ENCODE measurements at places on chromosomes 1 and 21. TPM values are rescaled to one million over a fixed set of nuclear protein-coding genes. Genes with fewer than 3 reads are reported as not detected.
A peak's percentile ranks its signal among the peaks of the same experiment; 100 is the strongest.

- peak; percentile 43 for DNase-seq
These were observed 34.8 kb downstream of the WDR4 start for GRCh38 chr21:42844411-42845113.

- DNase-seq = no peak
These were observed 92.0 kb upstream of the WLS start for GRCh38 chr1:68324316-68324715.

Gene LSM10
- total RNA-seq = 80.3 TPM

GRCh38 chr1:92485381-92486250, 1.1 kb downstream of the GFI1 start:
- DNase-seq = peak; percentile 36

DNA sequence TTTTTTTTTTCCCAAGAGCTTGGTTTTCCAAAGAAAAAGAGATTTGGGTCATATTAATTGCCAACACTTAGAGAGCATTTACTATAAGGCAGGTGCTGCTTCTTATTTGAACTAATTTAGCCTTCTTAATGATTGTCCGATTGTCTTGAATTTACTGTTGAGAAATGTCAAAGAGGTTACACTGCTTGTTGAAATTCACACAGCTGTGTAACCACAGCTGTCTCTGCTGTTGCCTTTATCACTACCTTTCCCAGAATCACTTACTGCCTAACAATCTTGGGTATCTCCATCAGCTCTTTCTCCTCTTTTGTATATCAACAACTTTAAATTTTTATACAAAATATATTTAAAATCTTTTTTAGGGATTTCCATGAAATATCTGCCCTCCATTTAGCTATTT, 115.6 kb downstream of the UCHL5 start:
- DNase-seq = no peak
